Osteoblast (primary cell): ENCODE measurements at places on chromosomes 3 and 15.
A peak's percentile ranks its signal among the peaks of the same experiment; 100 is the strongest.

- DNase-seq = no peak
- no peaks in the 10 kb centered on the region for H3K36me3 ChIP-seq
- no peaks in the 10 kb centered on the region for H3K27me3 ChIP-seq
- peaks cover 37% of the 10 kb centered on the region for H3K4me1 ChIP-seq
These were observed 79.0 kb downstream of the NEDD4 start for GRCh38 chr15:55914446-55914845.

DNA sequence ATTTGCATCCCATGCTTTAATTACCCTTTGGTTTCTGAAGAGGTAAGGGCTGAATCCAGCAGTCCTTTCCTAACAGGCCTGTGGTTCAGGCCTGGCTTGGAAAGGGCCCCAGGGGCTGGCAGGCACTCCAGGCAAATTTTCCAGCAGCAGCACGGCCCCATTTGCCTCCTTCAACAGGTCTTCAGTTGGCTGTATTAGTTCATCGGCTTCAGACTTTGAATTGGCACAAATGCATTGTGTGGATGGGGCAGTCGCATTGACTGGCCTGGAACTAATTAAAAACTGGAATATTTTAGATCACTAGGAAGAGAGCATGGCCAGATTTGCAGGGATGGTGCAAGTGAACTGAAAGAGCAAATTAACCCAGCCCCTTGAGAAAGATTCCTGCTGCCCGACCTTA, 207.8 kb upstream of the MCTP2 start:
- no peaks in the 10 kb centered on the region for H3K27me3 ChIP-seq
- no peaks in the 10 kb centered on the region for H3K36me3 ChIP-seq
- no peak for DNase-seq
- H3K4me3 ChIP-seq = no peak overlapping the region

GRCh38 chr3:172606021-172606420, 82.8 kb upstream of the TNFSF10 start:
- peaks cover 26% of the 10 kb centered on the region for H3K4me1 ChIP-seq
- no peaks in the 10 kb centered on the region for H3K36me3 ChIP-seq
- DNase-seq = peak; percentile 65

DNA sequence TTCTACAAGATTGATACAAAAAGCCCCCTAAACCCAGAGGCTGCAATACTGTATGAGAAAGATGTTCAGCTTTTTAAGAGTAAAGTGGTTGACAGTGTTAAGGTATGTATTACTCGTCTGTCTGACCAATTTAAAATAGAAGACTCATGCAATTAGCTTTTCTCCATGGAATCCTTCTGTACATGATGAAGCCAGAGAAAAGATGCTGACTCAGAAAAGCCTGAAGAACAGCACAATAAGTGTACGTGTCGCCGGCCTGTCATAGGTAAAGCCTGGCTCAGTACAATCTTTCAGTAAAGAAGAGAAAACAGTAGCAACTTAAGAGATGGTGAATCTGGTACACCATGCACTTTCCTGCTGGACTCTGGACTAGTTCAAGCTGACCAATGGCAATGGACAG, 16.4 kb downstream of the NEK4 start:
- H3K4me3 ChIP-seq = no peak overlapping the region
- H3K4me1 ChIP-seq = peaks cover 6% of the 10 kb centered on the region
- no peaks in the 10 kb centered on the region for H3K27me3 ChIP-seq
- no peak overlapping the region for H3K27ac ChIP-seq

- H3K4me3 ChIP-seq = no peak overlapping the region
- no peaks in the 10 kb centered on the region for H3K36me3 ChIP-seq
- H3K27ac ChIP-seq = no peak overlapping the region
- no peaks in the 10 kb centered on the region for H3K4me1 ChIP-seq
These were observed 144.2 kb downstream of the ANO10 start for GRCh38 chr3:43477600-43477999.

DNA sequence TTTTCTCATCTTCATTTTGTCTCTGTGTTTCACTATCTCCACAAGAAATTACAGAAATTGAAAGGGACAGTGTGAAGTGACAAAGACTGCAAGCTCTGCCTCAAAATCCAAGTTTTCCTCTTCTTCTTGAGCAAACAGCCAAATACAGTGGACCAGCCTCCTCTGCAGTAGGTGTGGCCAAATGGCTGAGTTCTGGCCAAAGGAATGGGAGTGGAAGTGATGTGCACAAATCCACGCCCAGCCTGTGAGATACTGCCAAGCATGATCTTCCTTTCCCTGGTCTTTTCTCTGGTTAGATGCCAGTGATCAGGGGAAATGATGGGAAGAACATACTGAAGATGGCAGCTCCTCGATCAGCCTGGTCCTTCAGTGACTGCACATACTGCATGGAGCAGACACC, 111.0 kb upstream of the CPNE4 start:
- no peak overlapping the region for H3K4me3 ChIP-seq
- no peak overlapping the region for H3K27ac ChIP-seq
- DNase-seq = no peak
- no peaks in the 10 kb centered on the region for H3K36me3 ChIP-seq

DNA sequence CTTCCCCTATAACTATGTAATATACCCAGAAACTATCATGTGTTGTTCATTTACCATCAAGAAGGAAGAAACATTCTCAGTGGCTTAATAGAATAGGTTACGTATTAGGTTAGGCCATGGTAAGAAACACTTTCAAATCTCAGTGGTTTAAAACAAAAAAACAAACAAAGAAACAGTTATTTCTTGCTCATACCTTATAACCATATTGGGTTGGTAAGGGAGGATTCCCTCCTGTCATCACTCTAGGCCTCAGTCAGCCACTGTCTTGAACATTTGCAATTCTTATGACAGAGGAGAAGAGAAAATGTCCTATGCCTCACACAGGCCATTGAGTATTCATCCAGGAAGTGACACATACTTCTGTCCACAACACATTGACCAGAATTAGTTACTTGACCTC, 727.7 kb upstream of the NECTIN3 start:
- no peaks in the 10 kb centered on the region for H3K27me3 ChIP-seq
- H3K4me1 ChIP-seq = peaks cover 12% of the 10 kb centered on the region
- H3K36me3 ChIP-seq = no peaks in the 10 kb centered on the region
- no peak overlapping the region for H3K27ac ChIP-seq

- no peak overlapping the region for H3K27ac ChIP-seq
- H3K36me3 ChIP-seq = no peaks in the 10 kb centered on the region
- no peaks in the 10 kb centered on the region for H3K4me1 ChIP-seq
- no peaks in the 10 kb centered on the region for H3K27me3 ChIP-seq
These were observed 539.8 kb downstream of the FGF12 start for GRCh38 chr3:192187485-192188051.

GRCh38 chr15:40435710-40436089, 5.1 kb upstream of the BAHD1 start:
- H3K4me3 ChIP-seq = peak overlapping the region; percentile 56
- H3K27ac ChIP-seq = no peak overlapping the region
- H3K4me1 ChIP-seq = peaks cover 9% of the 10 kb centered on the region
- H3K36me3 ChIP-seq = no peaks in the 10 kb centered on the region
- no peak for DNase-seq

GRCh38 chr15:99424978-99425656, 140.7 kb upstream of the MEF2A start:
- peak overlapping the region; percentile 33 for H3K27ac ChIP-seq
- no peak overlapping the region for H3K4me3 ChIP-seq
- peak; percentile 98 for DNase-seq
- H3K4me1 ChIP-seq = peaks cover 11% of the 10 kb centered on the region
- H3K27me3 ChIP-seq = no peaks in the 10 kb centered on the region

GRCh38 chr3:117193390-117193789, 483.8 kb downstream of the TUSC7 start:
- DNase-seq = no peak
- H3K36me3 ChIP-seq = no peaks in the 10 kb centered on the region
- H3K4me3 ChIP-seq = no peak overlapping the region
- no peak overlapping the region for H3K27ac ChIP-seq

DNA sequence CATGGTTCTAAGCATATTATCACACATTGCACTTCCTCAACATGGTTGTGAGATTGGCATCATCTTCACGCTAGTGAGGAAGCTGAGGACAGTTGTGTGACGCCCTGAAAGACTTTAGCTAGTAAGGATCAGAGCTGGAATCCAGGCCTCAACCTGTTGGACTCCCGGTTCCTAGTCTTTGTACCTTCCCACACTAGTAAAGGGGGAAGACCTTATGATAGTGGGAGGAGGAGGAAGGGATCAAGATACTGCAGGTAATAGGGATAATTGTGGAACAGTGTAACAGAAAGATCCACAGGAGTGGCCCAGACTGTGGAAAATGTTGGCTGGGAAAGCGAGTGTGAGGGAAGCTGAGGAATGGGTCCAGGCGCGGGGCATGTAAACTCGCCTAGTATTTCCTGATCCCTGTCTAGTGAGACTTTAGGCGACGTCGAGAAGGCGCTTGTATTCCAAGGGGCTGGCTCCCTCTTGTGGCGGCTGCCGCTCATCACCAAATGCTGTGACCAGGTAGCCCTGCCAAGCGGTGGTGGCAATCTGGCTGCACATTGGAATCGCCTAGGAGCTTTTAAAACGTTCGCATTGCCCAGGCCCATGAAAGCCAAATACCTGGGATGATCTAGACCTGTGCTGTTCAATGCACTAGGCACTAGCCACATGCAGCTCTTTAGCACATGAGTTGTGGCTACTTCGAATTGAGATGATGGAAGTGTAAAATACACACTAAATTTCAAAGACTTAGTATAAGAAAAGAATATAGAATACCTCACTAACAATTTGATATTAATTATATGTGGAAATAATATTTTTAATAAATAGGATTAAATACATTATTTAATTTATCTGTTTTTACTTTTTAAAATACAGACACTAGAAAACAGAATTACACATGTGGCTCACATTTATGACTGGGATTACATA, 38.8 kb upstream of the CLDN18 start:
- no peaks in the 10 kb centered on the region for H3K36me3 ChIP-seq
- no peak overlapping the region for H3K4me3 ChIP-seq

- no peaks in the 10 kb centered on the region for H3K36me3 ChIP-seq
- no peaks in the 10 kb centered on the region for H3K27me3 ChIP-seq
- peaks cover 2% of the 10 kb centered on the region for H3K4me1 ChIP-seq
- H3K27ac ChIP-seq = no peak overlapping the region
- DNase-seq = peak; percentile 70
These were observed 64.6 kb downstream of the STAC start for GRCh38 chr3:36444909-36445308.

DNA sequence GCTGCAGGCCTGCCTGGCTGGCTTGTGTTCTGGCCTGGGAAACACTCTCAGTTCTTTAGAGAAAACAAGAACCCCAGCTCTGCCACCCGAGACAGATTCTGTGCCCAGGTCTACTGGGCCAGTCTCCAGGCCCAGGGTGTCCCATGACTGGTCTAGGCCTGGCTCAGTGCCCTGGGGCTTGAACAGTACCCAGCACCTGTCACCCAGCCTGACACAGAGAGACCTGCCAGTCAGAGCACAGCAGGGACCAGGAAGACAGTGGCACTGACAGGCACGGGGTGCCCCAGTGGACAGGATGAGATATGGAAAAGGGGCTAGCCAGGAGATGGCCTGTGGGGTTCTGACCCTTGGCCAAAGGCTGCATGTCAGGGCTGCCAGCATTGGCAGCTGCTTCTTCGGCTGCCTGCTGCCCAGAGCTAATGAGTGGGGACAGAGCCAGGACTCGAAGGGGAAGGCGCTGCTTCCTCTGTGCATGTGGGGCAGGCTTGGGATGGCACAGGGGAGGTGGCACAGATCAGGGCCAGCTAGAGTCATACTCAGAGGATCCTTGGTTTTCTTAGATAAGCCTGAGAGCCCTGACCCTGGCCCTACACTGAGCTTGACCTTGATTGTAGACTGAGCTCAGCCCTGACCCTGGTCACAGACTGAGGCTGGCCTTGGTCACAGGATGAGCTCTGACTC, 15.1 kb downstream of the CCDC33 start:
- H3K4me1 ChIP-seq = peaks cover 21% of the 10 kb centered on the region
- DNase-seq = peak; percentile 64
- H3K27me3 ChIP-seq = peaks cover 10% of the 10 kb centered on the region
- no peaks in the 10 kb centered on the region for H3K36me3 ChIP-seq
- no peak overlapping the region for H3K27ac ChIP-seq
- no peak overlapping the region for H3K4me3 ChIP-seq
